Left renal pelvis (tissue), 4 donors: ENCODE measurements at places on chromosomes 1 and 21. TPM values are rescaled to one million over a fixed set of nuclear protein-coding genes. Genes with fewer than 3 reads are reported as not detected.

DNA sequence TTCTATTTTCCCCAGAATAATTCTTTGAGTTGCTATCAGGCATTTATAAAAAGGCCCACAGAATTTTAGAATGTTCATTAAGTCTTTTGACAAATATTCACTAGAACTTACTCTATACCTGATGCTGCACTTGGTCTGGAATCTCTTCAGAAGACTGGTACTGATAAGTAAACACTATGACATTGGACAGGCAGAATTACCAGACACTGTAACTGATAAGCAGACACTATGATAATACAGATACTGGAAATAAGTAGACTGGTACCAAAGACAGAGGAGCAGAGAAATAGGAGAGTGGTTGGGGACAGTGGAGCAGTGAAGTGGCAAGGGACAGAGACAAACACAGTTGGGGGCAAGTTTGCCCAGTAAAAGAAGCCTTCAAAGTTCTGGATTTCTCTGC lies 8.2 kb downstream of the DPT start:
- DNase-seq, result no peak

GRCh38 chr1:1361982-1362423 lies 3.6 kb upstream of the MXRA8 start:
- no peak for DNase-seq

DNA sequence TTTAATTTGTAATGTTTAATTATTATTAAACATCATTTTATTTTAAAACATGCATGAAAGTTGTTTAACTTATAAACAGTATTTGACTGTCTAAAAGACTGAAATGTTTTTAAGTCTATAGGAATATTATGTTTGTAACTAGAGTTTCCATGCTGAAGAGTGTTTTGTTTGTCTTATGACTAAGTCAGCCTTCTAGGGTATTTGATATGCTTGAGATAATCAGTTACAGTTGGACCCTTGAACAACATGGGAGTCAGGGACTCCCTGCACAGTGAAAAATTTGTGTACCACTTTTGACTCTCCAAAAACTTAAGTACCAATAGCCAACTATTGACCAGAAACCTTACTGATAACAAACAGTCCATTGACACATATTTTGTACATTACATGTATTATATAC lies 45.5 kb upstream of the KANK4 start:
- no peak for DNase-seq

- DNase-seq, result no peak
Measured at GRCh38 chr1:17161137-17161740, 42.0 kb upstream of the PADI2 start.

GRCh38 chr1:201597551-201598230 lies 58.8 kb downstream of the NAV1 start:
- DNase-seq, result no peak

DNA sequence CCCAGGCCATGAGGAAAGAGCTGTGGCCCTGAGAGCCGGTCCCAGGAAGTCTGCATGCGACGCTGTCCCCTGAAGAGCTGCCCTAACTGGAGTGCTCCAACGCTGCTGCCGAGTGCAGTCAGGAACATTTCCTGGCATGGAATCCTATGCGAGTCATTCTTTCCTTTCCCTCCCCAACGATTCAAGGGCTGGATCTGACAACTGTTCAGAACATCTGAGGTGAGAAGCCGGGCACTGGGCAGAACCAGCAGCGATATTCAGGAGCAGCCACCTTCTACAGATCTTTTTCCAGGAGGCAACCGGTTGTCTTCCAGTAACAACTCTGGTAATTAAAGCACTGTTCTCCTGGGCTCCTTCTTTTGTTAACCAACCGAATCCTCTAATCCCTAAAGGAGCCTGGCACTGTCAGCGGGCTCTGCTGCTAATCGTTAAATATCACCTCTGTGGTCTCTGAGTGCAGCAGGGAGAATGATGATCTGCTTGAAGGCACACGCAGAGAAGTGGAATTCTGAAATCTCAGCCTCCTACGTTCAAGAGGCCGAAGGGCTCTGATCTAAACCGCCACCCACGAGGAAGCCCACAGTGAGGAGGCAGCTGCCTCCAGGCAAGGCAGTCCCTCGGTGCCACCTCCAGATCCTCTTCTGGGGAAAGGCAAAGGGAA lies 55.8 kb downstream of the SLC45A1 start:
- DNase-seq, result no peak

DNA sequence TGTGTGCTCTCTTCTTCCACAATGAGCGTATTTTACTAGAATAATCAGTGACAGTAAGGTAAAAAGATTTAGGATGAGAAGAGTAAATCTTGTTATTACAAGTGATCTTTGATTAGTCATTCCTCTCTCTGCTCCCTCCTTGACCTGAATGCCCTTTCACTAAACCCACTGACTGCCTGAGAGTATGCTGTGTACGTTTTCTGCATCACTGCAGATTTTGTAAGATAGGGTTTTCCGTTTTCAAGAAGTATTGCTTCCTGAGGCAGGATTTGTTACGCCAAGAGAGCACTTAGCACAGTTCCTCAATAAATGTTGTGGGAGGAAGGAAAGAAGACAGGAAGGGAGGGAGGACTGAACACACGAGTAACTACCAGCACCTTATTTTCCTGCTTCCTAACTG lies 7.7 kb upstream of the LAMB3 start:
- DNase-seq, result no peak

- no peak for DNase-seq
Measured at GRCh38 chr1:55322842-55323241, 107.7 kb upstream of the USP24 start.

- DNase-seq, result no peak
Measured at GRCh38 chr21:30027986-30028385, 88.2 kb upstream of the GRIK1 start.

GRCh38 chr21:40841524-40842196 lies 5.3 kb downstream of the DSCAM start:
- peak; percentile 37 for DNase-seq

- no peak for DNase-seq
Measured at GRCh38 chr1:228107636-228108035, 1.5 kb downstream of the MRPL55 start.

DNA sequence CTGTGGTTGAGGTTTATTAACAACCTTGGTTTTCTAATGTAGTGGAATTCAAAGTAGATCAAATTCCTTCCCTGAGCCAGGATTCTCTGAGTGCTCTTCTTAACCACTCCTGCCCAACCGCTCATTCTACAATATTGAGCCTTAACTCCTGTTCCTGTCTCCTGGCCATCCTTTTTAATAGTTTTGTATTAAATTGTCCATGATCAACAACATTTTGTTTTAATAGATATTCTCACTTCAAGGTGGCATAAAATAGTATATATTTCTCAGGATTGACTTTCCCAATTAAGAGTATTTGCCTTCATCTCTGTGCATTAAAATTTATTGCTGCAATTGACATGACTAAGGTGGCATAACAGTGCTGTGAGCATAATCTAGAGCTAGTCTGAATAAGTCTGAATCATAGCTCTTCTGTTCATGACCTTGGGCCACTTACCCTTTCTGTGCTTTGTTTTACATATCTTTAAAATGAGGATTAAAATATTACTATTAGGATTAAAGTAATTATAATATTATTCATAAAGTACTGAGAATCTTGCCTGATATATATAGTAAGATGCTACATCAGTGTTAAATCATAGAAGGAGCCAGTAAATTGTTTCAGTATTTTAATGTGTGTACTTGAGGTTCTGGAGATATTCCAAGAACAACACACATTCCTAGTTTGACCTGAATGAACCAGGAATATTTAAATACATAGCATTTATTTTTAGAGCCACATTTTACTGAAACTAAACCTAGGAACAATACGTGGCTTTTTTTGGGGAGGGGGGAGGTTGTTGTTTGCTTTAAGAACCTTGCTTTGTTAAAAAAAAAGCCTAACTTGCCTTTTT lies 76.4 kb downstream of the ADGRL2 start:
- no peak for DNase-seq

- DNase-seq, result no peak
Measured at GRCh38 chr1:153261281-153262069, 2.0 kb downstream of the LORICRIN start.

GRCh38 chr1:233480198-233480597 lies 133.7 kb upstream of the KCNK1 start:
- no peak for DNase-seq

GRCh38 chr1:21244986-21245687 lies 45.1 kb downstream of the ECE1 start:
- no peak for DNase-seq

DNA sequence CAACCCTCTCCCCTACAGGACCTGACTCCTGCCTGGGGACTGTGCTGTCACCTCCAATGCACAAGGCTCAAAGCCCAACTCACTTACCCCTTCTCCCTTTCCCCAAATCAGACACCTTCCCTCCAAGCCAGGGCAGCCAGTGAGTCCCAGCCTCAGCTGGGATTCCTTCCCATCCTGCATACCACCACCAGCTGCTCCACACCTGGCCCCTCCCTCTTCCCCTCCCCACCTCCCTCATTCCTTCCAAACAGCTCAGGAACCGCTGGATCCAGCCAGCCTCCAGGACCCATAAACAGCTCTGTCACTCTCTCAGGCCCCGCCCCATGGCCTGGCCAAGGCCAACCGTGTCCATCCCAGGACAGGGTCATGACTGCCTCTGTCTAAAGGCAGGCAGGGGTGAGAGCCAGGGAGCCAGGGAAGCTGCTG lies 41.4 kb downstream of the ACOT7 start:
- DNase-seq, result no peak

DNA sequence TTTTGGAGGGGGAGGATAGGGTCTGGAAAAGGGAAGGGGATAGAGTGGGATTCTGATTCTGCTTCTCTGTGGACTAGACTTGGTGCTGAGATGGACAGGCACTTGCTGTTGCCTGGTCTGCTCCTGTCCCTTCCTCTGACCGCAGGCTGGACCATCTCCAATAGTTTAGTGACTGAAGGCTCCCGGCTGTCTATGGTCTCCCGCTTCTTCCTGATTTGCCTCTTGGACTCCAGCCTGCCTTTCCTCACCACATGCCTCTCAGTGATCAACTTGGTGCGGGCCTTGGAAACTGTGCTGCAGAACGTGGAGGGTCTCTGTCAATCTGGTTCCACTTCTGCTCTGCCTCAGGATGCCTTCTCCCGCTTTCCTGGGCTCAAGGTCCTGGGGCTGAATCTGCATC lies 6.3 kb upstream of the ZSCAN20 start:
- DNase-seq, result peak; percentile 56

ILDR2 gene
- 3.0 TPM for polyA plus RNA-seq

KIF2C gene
- polyA plus RNA-seq, result 29.5 TPM

OR2T11 gene
- not detected for polyA plus RNA-seq

AGBL4 gene
- 0.31 TPM for polyA plus RNA-seq

PGBD5 gene
- polyA plus RNA-seq, result 6.0 TPM

LCE1E gene
- not detected for polyA plus RNA-seq

LENEP gene
- polyA plus RNA-seq, result not detected

CCDC181 gene
- 11.6 TPM for polyA plus RNA-seq

AADACL4 gene
- polyA plus RNA-seq, result 1.0 TPM

GPR61 gene
- polyA plus RNA-seq, result 1.2 TPM

ATF6 gene
- polyA plus RNA-seq, result 28.9 TPM

MEAF6 gene
- 74.2 TPM for polyA plus RNA-seq
